ENCODE measurements at places on chromosomes 4 and X.

- ATAC-seq = peak; percentile 91
Observed at GRCh38 chrX:53481816-53482465, 47.8 kb upstream of the HSD17B10 start.

DNA sequence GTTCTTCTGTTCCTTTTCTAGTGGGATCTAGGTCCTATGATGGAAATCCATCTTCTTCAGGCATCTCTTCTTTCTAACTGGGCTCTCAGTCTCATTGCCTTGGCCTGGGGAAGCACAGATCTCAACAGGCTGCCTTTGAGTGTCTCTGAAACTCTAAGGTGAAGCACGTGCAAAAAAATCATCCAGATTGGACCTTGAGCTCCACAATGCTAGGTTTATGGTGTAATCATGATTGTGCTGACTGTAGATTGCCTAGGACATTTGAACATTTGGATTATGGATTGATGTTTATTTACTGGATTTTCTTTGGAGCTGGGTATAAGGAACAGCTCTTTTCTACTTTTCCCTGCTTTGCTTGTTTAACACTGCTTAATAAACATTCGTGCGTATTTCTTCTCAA, 191.5 kb upstream of the NR3C2 start:
- ATAC-seq = no peak

GRCh38 chr4:98612318-98613250, 45.8 kb downstream of the TSPAN5 start:
- no peak for ATAC-seq

DNA sequence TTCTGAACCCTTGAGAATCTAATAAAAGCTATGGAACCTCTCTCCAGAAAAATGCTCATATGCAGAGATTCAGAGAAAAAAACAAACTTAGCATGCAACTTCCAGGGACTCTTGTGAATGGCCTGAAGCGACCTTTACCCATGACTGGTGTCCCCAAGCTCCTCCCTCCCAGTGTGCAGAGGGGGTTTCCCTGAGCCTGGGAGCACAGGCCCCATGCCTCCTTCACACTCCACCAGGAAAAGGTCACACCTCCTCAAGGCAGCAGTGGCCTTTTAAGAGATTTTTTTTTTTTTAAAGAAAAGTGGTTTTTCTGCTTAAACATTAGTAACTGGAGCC, 13.3 kb upstream of the UBA6 start:
- peak; percentile 25 for ATAC-seq

GRCh38 chr4:10095296-10095991, 21.2 kb downstream of the WDR1 start:
- ATAC-seq = no peak

GRCh38 chr4:6420972-6421371, 51.4 kb downstream of the PPP2R2C start:
- ATAC-seq = no peak

DNA sequence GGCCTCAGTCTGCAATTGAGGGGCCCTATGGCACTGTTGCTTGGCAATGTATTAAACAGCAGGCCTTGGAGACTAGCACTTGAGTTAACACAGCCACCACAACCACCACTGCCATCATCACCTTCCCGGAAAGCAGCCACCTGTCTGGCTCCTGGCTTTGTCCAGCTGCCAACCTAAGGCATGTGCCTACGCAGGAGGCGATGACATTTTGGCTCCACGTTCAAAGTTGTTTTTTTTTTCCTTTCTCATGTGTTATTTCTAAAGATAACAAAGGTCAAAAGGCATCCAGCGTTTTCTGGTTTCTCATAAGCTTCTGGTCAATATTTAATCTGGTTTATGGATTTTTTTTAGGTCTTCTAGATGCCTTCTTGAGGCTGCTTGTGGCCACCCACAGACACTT, 7.5 kb downstream of the CLDN2 start:
- ATAC-seq = no peak

DNA sequence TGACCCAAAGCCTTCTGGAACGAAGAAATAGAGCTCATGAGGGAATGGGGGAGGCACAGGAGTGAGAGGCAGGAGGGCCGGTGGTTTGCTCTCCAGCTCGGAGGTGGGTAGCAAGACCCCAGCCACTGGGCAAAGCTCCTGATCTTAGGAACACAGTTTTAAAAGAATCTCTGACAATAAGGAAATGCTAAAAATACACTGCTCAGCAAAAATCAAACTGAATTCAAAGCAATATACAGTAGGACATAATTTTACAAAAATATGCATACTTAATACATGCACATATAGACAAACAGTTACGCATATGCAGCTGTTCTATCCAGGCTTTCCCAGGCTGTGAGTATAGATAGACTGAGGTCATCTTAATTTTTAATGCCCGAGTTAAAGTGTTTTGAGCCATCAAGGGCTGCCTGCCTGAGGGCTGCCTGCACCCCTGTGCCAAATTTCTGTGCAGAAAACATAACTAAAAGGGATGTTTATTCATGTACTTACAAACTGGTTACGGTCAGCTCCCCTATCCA, 6.9 kb downstream of the GPR50 start:
- ATAC-seq = no peak
